Spinal cord (tissue), 10 donors: ENCODE measurements at places on chromosomes 7 and 10. TPM values are rescaled to one million over a fixed set of nuclear protein-coding genes. Genes with fewer than 3 reads are reported as not detected.
A peak's percentile ranks its signal among the peaks of the same experiment; 100 is the strongest.

The CXCL12 gene
- polyA plus RNA-seq: 90.1 TPM

- no peak for DNase-seq
Measured at GRCh38 chr7:129767120-129768015, 155.8 kb downstream of the NRF1 start.

- DNase-seq: no peak
Measured at GRCh38 chr10:27699776-27700175, 45.8 kb downstream of the MKX start.

DNA sequence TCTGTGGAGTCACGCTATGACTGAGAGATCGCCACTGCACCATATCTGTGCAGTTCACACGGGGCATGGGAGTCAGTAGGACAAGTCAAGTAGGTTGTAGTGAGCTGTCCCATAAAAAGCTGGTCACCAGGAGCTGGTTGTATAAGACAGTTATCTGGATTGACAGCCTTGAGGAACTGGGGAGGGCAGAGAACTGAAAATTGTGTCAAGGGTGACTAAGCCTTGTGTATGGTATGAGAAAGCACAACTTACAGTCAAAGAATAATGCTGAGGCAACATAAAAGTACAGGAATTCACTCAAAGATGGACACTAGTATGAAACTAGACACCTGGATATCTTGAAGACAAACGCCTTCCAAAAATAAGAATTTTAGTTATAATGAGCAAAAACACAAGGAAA lies 564.9 kb downstream of the POM121L12 start:
- DNase-seq: no peak

GRCh38 chr10:77264107-77264506 lies 373.5 kb downstream of the KCNMA1 start:
- no peak for DNase-seq

DNA sequence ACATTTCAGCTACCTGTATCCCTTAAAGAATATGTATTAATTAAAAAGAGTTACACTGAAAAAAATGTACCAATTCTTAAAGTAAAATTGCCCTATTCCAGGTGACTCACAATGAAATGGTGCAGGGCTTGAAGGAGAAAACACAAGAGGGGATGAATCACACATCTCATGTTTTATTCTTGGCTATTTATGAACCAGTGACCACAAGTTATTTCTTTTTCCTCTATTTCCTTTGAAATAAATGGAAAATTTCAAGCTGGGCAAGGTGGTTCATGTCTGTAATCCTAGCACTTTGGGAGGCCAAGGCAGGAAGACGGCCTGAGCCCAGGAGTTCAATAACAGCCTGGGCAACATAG lies 106.8 kb downstream of the UBE2H start:
- no peak for DNase-seq

GRCh38 chr7:19213746-19214145 lies 68.5 kb upstream of the FERD3L start:
- DNase-seq: no peak

- no peak for DNase-seq
Measured at GRCh38 chr7:84701524-84702306, 485.1 kb downstream of the SEMA3D start.

DNA sequence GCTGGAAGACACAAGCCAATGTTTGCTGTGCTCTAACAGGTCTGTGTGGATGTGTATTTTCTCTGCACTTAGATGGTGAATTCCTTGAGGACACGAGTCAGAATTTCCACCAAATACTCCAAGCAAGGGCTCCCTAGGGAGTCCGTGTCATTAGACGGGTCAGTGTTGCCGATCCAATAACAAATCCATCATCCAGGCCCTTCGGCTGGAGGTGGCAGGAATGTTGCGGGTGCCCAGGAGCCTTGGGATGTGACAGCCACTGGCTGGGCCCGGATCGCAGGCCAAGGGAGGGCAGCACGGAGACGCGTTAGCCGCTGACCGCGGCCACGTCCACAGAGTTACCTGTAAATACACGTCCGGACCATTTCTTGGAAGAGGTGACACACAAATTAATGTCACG lies 186.8 kb downstream of the WDR37 start:
- no peak for DNase-seq

DNA sequence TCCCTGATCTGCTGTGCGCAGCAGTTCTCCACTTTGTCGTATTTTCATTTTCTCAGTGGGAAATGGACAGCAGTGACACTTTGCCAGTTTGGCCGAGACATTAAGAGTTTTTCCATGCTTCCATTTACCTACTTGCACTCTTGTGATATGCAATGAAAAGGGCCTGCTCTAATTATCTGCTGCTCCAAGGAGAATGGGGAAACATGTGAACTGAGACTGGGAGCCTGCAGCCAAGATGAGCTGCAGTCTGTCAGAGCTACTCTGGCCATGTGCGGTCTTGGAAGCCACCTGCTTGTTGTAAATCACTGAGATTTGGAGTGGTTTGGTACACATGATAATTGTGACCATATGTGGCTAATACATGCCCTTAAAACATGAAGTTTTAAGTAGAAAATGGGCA lies 586.6 kb upstream of the POT1 start:
- peak; percentile 23 for DNase-seq

- DNase-seq: no peak
Measured at GRCh38 chr7:143013893-143014292, 13.0 kb downstream of the OR9A2 start.

DNA sequence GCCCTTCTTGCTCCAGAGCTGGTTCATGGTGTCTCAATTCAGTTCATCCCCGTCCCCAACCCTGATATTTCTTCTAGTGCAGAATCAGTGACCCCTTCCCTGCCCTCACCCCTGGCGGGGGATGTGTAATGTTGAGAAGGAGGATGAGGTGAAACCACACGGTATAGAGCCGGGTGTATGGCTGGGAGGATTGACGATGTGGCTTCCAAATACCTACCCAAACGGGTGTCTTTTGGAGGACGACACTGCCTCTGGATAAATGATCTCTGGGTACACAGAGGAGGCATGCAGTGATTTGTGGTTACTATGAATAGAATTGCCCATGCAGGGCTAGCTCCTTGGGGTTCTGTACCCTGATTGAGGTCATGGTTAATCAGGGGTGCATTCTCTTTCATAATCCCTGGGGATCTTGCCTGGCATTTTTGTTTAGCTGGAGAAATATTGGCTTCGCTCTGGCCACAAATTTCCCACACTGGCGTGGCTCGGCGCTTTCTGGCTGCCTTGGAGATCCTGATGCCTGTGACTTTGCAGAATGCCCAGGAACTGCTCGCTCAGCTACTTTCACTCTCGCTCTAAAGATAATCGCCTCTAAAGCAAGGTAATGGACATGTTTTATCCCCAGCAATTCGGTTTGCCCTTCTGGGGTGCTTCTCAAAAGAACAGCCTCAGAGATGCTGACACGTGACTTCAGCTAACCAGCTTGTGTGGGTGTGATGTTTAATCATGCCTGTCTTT lies 89.2 kb downstream of the RBM20 start:
- DNase-seq: peak; percentile 88

DNA sequence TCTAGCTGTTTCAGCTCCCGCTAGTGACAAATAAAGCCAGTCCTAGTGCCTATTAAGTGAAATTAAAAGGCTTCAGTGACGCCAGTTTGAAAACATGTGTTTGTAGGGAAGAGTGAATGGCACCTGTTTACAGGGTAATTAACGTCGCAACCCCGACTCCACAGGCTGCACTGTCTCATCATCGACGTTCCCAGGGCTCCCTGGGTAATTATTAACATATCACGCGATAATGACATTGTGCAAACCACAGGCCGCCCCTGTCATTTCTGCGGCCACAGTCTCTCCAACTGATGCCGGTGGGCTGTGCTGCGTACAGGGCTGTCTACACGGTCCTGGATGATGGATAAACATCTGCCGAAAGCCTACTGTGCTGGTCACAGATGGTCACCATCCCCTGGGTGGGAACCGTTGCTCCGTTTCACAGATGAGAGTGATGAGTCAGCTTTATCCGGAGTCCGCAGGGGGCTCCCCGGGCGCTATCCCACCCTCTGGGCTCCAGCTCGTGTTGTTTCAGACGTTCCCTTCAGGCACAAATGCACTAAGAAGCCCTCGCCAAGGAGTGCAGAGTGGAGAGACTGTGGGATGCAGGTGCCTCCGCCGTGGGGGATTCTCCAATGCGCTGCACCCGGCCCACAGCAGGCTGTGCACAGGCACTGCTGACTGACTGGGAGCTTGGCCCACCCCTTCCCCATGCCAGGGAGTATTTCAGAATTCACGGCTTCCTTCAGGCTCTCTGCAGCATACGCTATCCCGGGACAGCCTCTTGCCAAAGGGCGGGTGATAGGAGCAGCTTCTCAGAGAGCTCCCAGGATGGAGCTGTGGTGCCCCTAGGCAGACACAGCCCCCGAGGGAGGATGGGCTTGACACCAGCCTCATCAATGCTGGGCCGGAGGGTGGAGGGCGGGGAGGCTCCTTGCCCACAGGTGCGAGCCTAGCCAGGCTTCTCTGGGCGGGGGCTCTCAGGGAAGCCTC lies 491.8 kb upstream of the FOXK1 start:
- no peak for DNase-seq
